NCI-H345 (cell line): ENCODE measurements at places on chromosomes 3 and 15.

DNA sequence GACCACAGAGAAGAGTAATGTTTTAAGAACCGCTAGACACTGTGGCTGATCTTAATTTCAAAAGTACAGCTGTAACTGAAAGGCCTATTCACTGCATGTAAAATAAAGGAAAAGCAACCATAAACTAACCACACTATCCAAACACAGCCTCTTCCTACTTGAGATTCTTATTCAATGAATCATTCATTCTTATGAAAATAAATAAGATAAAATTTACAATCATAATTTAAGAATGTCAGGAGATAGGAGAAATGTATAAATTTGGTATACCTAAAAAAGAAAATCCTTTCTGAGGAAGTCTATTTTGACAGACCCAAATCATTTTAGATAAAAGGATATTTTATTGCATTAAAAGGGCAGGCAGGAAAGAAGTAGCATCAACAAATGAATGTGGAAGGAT, 533.5 kb upstream of the ZNF385D start:
- no peak for DNase-seq

GRCh38 chr3:57080171-57080570, 19.7 kb downstream of the SPATA12 start:
- no peak for DNase-seq

DNA sequence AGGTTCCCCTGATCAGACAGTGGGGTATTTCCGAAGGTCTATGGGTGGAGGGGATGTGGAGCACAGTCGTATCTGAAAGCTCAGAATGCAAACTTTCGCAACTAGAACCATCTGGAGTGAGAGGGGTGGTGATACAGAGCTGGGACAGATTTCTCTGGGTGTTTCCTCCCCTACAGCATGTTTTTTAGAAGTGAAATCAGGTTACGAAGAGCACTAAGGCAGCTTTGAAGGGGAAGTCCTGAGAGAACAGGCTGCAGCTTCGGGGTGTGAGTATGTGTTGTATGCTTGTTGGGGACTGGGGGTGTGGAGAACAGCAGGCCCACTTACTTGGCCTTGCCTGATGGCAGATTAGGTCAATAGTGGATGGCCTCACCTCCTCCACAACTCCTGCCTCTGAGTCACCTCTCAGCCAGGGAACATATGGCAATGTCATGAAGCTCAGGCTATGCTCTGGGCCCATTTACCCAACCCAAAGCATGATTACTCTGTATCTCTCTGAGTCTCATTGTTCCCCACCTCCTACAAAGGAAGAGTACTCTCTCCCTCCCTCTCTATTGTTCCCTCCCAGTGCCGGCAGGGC, 107.2 kb upstream of the RASGRP1 start:
- no peak for DNase-seq

DNA sequence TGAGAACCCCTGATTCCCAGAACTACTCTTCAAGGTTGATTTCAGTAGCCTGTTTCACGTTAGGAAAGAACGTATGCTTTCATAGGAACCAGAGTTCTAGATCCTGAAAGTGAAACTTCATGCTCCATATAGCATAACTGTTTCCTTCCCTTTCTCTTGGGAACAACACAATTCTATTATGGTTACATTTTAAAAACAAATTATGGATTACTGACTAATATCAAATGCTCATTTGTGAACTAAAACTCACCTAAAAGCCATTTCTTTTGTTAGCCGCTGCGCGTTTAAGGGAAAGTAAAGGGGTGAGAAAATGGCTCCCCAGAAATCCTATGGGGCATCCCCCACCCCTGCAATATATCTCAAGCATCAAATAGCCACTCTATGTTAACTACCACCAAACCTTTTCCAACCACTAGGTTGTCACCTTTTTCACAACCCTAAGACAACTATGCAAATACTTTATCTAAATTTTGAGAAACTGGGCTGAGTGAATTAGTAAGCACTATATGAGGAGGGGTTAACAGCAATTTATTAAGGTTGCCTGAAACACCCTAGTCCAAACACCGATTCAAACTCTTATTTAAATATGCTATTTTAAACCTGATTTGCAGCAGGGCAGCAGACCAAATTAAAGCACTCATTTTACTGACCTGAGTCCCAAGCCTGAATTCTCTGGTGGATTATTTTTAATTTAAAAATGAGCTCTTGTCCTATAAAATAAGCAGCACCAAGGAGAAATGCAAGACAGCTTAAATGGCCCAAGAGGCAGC, 2.4 kb downstream of the SIAH2 start:
- DNase-seq = no peak

GRCh38 chr3:150110097-150110496, 139.4 kb upstream of the PFN2 start:
- no peak for DNase-seq

GRCh38 chr3:61333192-61333961, 82.1 kb upstream of the FHIT start:
- DNase-seq = no peak

GRCh38 chr3:159062734-159063410, 261.0 kb downstream of the MFSD1 start:
- no peak for DNase-seq

DNA sequence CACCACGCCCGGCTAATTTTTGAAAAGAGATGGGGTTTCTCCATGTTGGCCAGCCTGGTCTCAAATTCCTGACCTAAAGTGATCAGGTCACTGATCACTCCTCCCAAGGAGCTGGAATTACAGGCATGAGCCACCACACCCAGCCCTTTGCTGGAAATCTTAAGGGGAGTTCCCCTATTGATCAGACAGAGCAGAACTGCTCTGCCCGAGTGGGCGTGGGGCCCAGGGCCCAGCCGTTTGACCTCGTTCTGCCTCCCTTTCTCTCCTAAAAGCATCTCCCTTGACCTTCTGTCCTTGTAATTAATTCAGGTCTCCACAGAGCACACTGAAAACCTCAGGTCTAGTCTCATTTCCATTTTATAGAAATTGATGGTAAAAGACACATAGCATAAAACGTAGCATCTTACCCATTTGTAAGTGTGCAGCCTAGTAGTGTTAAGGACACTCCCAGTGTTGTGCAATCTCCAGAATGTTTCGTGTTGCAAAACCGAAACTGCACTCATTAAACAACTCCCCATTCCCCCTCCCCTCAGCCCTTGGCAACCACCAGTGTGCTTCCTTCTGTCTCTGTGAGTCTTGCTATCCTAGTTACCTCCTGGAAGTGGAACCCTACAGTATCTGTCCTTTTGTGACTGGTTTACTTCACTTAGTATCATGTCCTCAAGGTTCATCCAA, 89.3 kb downstream of the SLCO3A1 start:
- DNase-seq = no peak

DNA sequence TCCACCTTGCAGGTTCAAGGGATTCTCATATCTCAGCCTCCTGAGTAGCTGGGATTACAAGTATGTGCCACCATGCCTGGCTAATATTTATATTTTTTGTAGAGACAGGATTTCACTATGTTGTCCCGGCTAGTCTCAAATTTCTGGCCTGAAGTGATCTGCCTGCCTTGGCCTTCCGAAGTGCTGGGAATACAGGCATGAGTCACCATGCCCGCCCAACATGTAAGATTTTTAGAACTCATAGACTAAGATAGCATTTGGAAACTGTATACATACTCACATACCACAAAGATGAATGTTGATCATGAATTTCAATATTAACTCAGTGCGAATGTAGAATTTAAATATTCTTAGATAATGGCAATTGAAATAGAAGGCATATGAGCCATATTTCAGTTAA, 718.9 kb downstream of the NLGN1 start:
- no peak for DNase-seq

- DNase-seq = no peak
These were observed 53.5 kb upstream of the CCDC54 start for GRCh38 chr3:107323723-107324122.

GRCh38 chr3:25478964-25479726, 51.1 kb downstream of the RARB start:
- no peak for DNase-seq

GRCh38 chr3:126016616-126017015, 47.6 kb downstream of the ROPN1B start:
- no peak for DNase-seq

GRCh38 chr3:143697975-143698374, 150.3 kb downstream of the SLC9A9 start:
- no peak for DNase-seq

GRCh38 chr15:73751899-73752805, 999 bp downstream of the INSYN1 start:
- no peak for DNase-seq

- DNase-seq = no peak
These were observed 15.2 kb downstream of the RAB11A start for GRCh38 chr15:65884511-65884910.

GRCh38 chr3:127425505-127426443, 137.9 kb upstream of the PRR20G start:
- no peak for DNase-seq

DNA sequence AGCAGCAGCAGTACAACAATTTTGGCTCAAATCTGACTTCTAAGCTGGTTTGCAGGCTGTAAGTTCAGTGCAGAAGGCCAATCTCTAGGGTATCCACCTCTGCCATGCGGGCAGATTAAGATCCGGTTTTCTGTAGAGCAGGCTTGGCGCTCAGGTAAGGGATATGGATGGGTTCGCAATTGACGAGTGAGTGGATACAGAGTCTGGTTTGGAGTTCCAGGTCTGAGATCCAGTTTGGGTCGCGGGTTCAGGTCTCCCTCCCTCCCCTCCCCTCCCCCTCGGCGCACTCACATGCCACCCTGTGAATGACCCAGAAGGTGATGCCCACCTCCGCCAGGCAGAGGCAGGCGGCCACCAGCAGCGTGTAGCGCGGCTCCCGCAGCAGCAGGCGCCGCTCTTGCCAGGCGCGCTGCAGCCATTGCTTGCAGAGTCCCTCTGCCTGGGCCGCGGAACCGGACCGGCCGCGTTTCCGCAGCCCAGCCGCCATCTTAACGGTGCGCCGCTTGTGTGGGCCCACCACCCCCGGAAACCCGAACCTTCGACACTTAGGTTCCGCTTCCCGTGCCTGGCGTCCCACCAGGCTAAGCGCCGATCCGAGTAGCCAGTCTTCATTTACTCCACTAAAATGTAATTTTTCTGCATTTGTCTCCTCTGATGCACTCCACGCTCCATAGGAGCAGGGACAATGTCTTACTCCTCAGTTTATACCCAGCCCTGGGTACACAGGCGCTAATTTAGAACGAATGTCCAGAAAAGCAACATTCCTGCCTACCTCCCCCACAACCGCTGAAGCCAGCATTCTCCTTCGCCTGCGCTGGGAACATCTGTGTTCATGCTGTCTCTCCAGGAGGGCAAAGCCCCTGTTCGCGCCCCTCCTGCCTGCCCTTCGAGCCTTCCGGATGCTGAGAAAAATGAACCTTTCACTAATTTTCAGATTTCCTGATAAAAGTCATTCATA, at the start of gene ALG3:
TSS of gene ALG3 (minus strand) at position 509 of the 958 bp plus-strand sequence. CDS start at position 487, 22 bp downstream.
- peak; percentile 93 for DNase-seq

DNA sequence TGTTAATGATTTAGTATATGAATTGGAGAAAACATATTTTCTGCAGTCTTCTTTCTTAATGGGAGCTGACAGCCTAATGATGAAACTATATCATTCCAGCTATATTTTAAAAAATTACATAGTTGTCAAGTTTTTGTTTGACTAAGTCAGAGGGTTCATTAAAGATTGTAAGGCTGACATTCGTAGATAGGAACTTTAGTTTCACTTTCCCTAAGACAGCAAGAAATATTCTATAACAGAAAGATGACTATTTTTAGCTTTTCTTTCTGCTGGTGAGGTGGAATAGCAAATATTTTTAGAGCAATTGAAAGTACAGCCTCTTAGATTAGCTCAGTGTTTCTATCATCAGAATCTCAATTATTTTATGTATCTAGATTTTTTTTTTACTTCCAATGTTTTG, 60.2 kb downstream of the PIAS1 start:
- DNase-seq = no peak

GRCh38 chr3:52094571-52095485, 38.5 kb upstream of the DUSP7 start:
- no peak for DNase-seq

DNA sequence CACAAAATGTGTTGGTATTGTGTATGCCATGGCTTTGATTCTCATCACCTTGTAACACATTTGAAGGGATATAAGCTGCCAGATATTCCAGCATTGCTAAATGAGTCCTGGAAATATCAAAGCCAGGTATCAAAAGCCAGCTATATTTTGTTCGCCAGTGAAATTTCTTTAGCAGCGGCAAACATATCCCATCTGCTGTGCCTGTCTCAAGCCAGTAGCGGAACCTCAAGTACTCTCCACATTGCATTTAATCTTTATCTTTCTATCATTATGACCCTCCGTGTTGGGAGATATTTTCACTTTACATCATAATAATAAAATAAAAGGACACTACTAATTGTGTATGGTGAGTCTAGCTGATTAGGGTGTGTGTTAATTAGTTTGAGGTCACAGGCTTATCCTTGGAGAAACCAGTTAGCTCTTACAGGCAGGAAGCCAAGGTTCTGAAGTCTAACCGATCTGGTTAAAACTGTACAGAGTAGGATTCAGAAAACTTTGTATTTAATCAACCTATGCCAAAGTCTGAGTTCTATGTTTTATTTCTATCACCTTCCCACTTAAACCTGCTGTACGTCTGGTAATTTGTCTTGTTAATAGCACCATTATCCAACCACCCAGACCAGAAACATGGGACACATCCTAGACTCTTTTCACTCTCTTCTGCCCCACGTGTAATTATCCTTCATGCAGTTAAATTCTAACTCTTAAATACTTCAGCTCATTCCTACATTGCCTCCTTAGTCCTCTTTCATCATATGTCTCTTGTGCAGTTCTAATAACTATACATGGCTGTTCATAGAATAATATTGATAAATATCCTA, 14.5 kb downstream of the TIPARP start:
- DNase-seq = no peak

GRCh38 chr15:68479406-68479805, 47.4 kb upstream of the ITGA11 start:
- DNase-seq = no peak

DNA sequence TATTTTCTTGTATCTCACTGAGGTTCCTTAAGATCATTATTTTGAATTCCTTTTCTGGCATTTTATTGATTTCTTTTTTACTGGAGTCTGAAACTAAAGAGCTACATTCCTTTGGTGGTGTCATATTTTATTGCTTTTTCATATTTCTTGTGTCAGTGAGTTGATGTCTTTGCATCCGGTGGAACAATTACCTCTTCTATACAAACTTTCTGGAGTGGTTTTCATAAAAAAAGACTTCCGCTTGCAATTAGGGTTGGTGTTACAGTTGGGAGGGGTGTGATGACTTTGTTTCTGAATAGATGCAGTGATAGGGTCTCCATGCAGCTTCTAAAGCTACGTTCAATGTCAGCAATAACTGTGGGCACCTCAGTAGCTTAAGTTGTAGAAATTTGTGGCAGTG, 181.7 kb downstream of the LPP start:
- DNase-seq = no peak

GRCh38 chr15:48940508-48940907, 23.2 kb downstream of the SHC4 start:
- DNase-seq = no peak

GRCh38 chr3:36663666-36664291, 100.6 kb downstream of the DCLK3 start:
- no peak for DNase-seq

DNA sequence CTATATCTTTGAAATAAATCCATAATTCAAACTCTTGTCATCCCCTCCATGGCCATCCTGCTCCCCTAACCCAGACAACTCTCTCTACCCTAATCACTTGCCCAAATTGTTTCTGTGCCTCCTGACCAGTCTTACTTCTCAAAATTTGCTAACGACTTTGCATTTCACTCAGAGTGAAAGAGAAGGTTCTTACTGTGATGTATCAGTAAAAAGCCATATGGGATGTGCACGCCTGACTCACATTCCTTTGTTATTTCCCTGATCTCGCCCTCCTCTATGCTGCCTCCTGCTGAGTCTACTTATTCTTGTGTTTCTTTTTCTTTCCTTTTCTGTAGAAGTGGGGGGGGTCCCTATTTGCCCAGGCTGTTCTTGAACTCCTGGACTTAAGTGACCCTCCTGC, 487.2 kb upstream of the FRG2C start:
- DNase-seq = no peak

GRCh38 chr15:65326117-65326526, 21.6 kb downstream of the RNU5B-1 start:
- DNase-seq = no peak
